ENCODE measurements at places on chromosomes 12 and 14.

DNA sequence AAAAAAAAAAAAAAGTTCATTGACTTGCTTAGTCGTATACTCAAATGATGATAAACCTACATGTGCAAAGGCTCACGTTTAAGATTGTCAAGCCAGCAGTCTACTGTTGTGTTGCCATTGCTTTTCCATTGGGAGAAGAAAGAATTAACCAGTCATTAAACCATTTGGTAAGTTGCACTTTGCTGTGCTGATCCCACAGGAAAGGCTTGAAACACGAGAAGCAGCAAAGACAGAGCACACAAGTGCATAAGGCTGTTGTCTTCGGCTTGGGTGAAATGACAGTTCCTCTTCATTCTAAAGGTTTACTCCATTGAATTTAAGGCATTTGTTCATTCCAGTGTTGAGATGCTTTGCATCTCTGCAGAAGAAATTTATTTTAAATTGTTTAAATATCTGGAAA is 50.1 kb downstream of the ZC3H14 start:
- no peak for DNase-seq

DNA sequence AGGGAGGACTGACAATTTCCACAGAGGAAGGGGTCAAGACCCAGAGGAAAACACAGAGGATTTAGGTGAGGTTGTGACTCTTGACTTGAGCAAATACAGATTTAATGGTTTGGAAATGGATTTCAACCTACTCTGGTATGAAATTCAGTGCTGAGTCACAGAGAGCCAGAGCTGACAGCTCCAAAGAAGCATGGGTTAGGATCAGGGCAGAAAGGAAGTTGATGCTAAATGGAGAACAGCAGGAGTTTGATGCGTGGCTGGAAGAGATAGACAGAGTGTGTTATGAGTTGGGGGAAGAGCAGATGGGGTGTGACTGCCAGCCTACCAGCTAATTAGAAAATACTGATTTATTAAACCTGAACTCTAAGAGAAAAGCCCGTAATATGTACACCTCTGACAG is 272.6 kb downstream of the FOXG1 start:
- DNase-seq: no peak

- no peak for DNase-seq
These were observed 22.7 kb upstream of the PPP2R5C start for GRCh38 chr14:101738703-101739320.

- peak; percentile 8 for DNase-seq
These were observed 1.1 kb downstream of the IPO8 start for GRCh38 chr12:30694412-30695198.

- DNase-seq: no peak
These were observed 364.9 kb upstream of the GARIN6 start for GRCh38 chr12:99282624-99283023.

DNA sequence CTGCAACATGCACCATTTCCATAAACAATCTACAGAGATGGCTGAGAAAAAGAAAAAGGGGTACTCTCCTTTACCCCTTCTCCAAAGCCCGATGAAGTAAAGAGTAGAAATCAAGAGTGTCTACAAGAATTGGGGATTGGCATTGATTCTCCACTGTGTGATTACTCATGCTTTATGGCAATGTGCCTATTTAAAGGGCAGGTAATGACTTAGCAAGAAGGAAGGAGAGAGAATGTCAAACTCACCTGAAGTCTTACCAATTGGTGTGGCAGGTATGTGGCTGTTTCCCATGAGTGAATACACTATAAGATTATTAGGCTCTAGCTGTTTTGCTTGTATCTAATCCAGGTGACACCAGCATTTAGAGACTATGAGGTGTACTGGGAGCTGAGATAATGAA is 275.3 kb downstream of the CCER1 start:
- no peak for DNase-seq

- no peak for DNase-seq
These were observed 129.5 kb downstream of the PRKD1 start for GRCh38 chr14:29798108-29798663.

DNA sequence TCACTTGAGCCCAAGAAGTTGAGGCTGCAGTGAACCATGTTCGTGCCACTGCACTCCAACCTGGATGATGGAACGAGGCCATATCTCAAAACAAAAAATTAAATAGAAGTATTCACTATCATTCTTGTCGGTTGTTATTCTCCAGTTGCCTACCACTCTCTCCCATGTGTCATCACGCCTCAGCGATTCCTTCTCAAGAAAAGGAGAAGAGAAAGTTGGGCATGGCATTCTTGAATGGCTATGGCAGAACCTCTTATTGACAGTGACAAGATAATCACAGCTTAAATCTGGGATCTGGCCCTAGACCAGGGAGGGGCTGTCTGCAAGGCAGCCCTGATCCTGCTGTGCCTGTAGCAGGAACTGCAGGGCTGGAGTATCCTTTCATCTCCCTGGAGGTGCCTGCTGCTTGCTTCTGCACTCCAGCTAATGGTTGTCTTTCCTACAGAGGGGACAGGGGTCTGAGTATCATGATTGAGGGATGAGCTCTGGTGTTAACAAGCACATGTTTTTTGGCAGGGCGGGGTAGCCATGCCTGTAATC is 12.8 kb upstream of the MLEC start:
- no peak for DNase-seq
